ENCODE measurements at places on chromosomes 7 and 10.

GRCh38 chr10:86782701-86783418 lies 26.4 kb downstream of the BMPR1A start:
- DNase-seq, result no peak

DNA sequence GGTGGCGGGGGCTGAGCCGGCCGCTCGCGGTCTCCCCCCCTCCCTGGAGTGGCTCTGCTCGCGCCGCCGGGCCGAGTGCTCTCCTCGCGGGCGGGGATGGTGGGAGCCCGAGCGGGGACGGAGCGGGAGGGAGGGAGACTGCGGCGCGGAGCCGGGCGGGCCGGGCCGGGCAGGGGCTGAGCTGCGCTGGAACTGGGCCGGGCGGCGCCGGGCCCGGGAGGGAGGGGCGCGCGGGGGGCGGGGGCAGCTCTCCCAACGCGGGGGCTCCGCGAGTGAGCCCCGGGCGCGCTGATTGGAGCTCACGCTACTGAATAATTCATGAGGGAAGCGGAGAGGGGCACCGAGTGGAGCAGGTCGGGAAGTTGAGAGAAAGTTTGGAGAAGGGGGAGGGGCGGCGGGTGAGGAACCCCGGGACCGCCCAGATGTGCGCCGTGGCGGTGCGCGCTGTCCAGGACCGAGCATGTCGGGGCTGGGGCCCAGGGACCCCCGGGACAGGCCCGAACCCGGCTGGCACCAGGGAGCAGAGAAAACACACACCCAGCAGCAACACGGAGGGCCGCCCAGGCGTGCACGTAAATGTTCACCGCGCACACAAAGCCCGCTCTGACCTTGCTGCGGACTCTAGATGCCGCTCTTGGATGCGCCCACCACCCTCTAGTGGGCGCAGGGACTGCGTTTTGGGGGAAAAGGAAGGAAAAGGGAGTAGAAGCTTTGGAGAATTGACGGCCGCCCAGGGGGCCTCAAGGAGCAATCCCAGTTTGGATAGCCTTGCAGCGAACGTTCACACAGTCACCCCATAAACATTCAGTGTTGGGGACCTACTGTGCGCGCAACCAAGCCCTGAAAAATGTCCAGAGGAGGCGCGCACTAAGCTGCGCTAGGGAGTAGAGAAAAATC lies at the start of gene EPHB4:
EPHB4 (minus strand) TSS at position 194 of the 897 bp plus-strand sequence. CDS start 493 bp downstream, outside the sequence.
- peak; percentile 77 for DNase-seq

GRCh38 chr10:48772059-48772458 lies 87.4 kb downstream of the WDFY4 start:
- no peak for DNase-seq

- DNase-seq, result peak; percentile 19
Measured at GRCh38 chr7:88306590-88307048, at the start of gene STEAP4. Gene STEAP4, minus strand, starts transcription at chr7:88306894. Its CDS starts 22,625 bp downstream, at chr7:88284269.

DNA sequence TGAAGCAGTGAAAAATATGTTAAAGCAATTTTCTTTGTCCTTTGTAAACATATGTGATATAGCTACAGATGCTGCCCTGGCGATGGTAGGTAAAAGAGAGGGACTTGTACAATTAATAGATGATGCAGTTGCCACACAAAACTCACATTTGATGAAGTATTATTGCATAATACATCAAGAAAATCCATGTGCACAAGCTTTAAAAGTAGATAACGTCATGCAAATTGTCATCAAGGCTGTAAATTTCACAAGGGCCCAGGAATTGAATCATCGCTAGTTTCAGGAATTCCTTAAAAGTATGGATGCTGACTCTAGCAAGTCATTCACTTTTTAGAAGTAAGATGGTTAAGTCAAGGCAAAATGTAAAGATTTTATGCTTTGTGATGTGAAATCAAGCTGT lies 10.0 kb downstream of the CYP3A5 start:
- no peak for DNase-seq

- DNase-seq, result no peak
Measured at GRCh38 chr7:74253835-74254128, 417 bp downstream of the RFC2 start.

- no peak for DNase-seq
Measured at GRCh38 chr7:38186593-38187314, 8.7 kb downstream of the STARD3NL start.

DNA sequence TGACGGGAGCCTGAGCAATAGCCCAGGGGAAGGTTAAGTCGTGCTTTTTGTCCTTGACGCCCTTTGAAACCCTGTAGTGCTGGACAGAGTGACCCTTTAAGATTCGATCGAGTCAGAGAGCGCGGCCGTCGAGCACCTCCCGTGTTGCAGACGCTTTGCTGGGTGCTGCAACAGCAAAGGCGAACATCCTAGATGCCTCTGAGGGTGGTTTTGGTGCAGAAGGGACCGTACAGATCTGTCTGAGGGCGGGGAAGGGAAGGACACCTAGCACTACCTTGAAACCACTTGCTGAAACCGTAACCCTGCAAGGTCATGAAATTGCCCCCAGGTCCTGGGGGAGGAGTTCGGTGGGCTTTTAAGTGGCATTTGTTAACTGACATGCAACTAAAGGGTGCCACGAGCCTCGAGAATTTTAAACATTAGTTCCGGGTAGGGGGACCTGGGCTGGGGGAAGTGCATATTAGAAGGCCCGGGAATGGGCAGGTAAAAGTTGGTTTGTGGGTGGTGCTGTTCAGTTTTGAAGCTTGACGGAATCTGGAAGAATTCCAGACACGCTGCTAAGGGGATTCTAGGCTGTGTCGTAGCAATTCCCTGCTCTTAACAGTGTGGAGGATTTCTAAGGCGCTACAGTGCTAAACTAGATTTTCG lies 786 bp downstream of the ATP5F1C start:
- no peak for DNase-seq

GRCh38 chr10:13706604-13707003 lies 119.8 kb downstream of the PRPF18 start:
- no peak for DNase-seq

DNA sequence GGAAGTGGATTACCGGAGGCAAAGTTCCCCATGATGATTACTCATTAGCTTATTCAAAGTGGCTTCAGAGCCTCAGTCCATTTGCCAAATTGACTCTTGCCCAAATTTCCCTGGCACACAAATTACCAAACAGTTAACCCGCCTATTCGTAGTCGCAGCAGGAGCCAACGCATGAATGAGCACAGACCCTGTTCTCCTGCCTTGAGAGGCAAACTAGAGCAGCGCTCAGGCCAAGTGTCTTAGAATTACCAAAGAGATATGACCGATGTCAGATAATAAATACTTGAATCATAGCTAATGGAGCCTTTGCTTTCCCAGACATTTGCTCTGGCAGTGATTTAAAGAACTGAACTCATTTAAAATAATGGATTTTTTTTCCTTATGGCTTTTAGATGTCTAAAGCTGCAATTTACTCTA lies 64.9 kb downstream of the CTTNBP2 start:
- DNase-seq, result no peak
